CD4-positive, alpha-beta T cell treated with Interleukin-2 at 100 ng/mL for 4 hours (primary cell): ENCODE measurements at places on chromosomes 2 and 18.

DNA sequence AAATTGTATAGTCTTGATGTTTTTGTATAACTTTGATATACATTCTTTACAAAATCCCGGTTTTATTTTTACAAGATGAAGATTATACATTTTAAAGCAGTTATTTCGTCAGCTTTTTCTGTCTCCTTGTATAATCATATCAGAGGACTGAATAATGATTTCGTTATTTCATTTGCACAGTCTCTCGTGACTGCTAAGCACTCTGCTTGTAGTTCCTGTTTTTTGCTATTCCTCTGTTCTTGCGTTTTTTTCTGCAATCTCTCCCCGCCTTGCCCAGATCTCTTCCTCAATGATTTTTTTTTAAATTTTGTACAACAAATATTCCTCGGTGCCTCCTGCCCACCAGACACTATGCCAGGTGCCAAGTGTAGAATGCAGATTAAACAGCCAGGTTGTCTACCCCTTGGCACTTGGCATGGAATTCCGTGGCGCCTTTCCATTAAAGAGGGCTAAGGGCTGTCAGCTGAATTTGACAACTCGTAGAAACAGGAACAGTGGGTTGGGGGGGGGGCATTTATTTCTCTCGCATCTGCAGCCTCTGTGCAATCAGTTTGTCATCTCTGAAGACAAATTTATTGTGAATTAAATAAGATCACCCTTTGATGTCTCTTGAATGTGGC, 69.6 kb downstream of the KLHL29 start:
- DNase-seq: no peak

DNA sequence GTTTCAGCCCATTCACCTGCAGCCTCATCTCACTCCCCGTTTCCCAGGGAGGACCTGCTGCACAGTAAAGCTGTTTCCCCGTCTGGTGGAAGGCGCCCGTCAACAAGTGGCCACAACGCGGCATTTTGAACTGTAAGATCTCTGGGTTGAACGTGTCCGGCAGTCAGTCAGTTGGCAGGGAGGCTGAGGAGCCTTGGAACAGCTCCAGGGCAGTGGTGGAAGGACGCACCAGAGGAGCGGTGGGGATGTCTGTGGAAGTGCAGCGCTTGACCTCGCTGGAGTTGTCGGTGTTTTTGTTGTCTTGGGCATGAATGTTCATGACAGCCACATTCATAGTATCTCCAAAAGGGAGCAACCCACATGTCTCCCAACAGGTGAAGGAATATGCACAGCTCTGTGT, 31.4 kb upstream of the MBP start:
- DNase-seq: no peak

DNA sequence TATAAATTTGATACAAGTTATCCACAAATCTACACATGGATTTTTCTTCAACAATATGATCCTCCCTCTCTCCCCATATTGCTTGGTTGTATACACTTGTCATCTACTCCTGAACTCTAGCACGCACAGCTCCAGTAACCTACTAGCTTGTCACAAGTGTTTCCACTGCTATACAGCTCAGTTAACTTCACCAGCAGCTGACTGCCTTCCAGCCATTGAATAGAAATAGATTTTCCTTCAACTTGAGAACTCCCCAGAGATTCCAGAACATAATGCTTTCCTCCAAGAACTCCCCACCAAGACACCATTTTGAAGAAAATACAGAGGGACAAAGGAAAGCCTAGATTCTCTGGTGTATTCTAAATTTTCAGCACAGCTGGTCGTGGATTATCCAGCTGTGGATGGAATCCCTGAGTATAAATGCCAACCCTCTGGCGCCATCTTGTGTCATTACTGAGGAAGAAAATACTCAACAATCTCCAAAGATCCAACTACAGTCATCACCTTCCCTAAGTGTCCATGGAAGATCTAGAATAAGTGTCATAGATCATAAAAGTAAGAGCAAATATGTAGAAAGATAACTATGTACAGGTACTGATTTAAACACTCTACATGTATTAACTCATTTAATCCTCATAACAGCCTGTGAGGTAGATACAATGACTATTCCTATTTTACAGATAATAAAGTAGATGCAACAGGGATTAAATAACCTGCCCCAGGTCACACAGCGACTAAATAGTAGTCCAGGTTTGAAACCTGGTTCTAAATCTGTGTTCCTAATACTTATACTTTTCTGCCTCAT, 156.7 kb downstream of the ARHGAP28 start:
- no peak for DNase-seq

GRCh38 chr2:189328848-189329245, 112.4 kb upstream of the WDR75 start:
- no peak for DNase-seq

DNA sequence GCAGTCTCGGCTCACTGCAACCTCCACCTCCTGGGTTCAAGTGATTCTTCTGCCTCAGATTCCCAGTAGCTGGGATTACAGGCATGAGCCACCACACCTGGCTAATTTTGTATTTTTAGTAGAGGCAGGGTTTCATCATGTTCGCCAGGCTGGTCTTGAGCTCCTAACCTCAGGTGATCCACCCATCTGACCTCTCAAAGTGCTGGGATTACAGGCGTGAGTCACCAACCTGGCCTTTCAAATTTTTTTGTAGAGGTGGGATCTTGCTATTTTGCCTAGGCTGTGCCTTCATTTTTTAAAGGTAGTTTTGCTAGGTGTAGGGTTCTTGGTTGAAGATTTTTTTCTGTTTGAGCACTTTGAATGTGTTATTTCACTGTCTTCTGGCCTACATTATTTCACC, 6.2 kb downstream of the HAUS1 start:
- no peak for DNase-seq

- no peak for DNase-seq
These were observed 45.8 kb downstream of the LIMS1 start for GRCh38 chr2:108580050-108580449.

DNA sequence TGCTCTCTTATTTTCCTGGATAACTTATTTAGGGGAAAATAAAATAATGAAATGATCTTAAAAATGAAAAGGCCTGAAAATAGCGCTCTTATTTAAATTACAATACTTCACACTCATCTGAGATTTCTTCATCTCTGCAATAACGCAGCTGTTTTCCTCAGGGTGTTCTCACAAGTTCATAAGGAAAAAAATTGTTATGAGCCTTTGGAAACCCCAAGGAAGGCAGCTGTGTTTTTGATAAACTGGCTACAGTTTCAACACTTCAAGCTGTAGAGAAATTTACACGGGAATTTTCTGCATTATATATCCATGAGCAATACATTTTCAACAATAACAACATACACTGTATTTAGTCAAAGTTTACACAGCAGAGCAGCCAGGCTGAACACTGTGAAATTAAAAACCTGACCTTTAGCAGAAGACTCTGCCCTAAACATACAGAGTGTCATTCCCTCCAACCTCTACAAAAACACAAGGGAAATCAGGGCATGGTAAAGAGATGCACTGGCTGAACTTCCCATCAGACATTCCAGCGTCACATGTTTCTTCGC, 959.6 kb downstream of the SLC4A3 start:
- no peak for DNase-seq

DNA sequence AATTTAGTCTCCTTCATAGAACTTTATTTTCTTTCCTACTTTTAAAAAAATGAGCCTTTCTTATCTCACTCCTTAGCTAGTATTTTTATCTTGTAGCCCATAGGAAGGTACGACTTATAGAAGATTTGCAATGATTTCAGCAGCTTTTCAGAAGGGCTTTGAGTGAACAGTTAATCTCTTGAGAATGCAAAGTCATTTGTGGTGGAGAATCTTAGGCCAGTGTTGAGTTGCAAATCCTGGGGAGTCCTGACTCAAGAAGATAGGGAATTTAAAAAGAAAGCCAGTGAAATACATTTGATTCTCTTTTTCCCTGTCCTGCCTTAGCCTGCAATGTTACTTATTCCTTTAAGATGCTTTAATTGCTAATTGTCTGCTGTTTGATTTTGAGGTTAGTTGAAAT, 33.6 kb downstream of the LYPD6 start:
- DNase-seq: no peak

DNA sequence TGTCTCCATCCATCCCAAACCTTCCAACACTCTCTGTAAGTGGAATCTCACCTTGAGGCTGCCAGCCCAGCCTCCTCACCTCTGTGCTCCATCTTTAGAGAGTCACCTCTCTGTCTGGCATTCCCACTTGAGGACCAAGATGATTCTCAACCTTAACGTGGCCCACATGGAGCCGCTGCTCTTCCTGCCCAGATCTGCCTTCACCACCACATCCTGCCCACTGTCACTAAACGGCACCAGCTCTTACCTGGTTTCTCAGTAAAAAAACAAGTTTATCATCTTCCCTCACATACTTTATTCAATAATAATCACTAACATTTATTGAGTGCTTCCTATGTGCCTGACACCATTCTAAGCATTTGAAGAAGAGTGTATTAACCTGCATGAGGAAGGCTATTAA, 80.4 kb downstream of the NEDD4L start:
- DNase-seq: no peak

DNA sequence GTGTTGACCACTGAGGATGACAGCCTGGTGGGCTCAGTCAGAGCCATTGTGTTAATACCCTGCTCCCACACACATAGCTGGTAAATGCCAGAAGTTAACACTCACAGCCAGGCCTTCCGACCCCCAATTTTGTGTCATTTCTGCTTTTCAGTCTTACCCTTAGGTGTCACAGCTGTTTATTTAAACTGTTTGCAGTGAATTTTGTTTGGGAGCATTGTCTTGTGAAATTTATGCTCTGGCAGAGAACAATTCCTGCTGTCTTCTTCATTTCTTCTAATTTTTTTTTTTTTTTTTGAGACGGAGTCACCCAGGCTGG, 8.2 kb downstream of the LPIN1 start:
- no peak for DNase-seq

DNA sequence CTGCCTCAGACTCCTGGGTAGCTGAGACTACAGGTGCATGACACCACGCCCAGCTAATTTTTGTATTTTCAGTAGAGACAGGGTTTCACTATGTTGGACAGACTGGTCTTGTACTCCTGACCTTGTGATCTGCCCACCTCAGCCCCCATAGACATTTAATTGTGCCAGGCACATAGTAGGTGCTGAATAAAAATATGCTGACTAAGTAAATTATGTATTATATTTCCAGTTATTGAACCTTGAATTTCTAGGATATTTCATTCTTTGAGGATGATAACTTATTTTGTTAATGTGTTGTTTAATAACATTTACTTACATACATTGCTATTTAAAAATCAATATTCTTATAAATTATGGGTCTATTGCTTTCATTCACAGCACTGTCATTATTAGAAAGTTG, 190.4 kb upstream of the LRRTM4 start:
- no peak for DNase-seq

- no peak for DNase-seq
These were observed 1.6 kb downstream of the CDH2 start for GRCh38 chr18:28175150-28175929.

- no peak for DNase-seq
These were observed 143.7 kb upstream of the TMEM200C start for GRCh38 chr18:6039055-6039454.

- no peak for DNase-seq
These were observed 84.8 kb upstream of the RASGRP3 start for GRCh38 chr2:33391529-33392255.

GRCh38 chr2:223989856-223990232, 32.6 kb downstream of the MRPL44 start:
- no peak for DNase-seq

DNA sequence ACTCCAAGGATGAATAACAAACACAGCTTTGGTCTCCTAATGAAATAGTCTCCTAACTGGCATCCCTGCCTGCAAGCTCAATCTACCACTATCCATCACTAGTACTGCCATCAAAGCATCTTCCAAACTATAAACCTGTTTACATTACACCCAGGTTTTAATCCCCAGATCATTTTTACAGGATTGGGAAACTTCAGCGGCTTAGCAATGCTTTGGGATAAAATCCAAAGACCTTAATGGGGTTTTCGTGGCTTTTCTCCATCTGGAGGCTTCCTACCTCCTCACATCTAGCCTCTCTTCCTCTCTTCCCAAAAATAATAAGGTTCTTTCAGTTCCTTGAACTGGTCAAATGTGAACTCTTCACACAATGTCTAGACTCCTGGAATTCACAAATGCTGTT, 92.2 kb upstream of the SETBP1 start:
- DNase-seq: no peak

DNA sequence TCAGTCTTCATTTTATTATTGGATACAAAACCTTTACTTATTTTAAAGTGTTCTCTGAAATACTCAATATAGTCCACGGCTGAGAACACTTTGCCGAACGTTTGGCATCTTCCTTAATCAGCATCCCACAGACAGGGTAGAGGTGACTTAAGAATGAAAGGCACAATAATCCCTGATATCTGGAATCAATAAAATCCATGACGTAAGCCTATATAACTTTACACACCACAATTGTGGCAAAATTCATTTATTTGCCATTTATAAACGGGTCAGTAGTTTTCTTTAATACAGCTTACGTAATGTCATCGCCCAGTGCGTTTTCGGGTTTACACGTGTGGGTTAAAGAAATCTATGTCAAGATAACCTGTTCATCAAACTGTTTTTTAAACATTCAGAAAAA, 1.3 kb downstream of the MGAT4A start:
- no peak for DNase-seq

DNA sequence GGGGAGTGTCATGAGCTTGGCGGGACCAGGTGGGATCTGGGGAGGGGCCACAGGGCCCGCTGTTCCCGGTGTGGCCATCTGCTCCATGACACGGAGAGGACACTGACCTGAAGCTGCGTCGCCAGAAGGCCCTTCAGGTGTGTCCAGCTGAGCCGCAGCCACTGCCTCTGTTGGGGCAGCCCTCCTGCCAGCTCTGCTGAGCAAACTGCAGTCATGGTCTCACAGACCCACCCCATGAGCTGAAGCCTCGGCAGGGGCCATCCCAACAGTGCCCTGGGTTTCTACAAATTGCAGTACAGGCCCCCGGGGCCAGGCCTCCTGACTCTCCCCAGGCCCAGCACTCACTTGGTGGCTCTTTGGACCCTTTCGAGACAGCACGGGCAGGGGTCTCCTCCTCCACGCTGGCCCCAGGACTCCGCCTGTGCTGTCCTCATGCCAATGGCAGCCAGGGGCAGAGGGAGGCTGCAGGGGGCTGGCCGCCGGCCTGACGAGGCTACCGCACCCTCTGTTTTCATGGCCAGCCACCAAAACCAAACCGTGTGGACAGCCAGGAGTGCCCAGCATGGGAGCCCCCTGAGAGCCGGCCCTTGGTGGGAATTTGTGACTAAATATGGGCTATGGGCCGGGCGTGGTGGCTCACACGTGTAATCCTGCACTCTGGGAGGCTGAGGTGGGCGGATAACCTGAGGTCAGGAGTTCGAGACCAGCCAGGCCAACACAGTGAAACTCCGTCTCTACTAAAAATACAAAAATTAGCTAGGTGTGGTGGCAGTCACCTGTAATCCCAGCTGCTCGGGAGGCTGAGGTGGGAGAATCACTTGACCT, 175.2 kb upstream of the SALL3 start:
- DNase-seq: no peak

GRCh38 chr2:172639256-172639655, 83.4 kb downstream of the PDK1 start:
- no peak for DNase-seq

GRCh38 chr2:28406276-28407096, 13.8 kb downstream of the FOSL2 start:
- peak; percentile 82 for DNase-seq

GRCh38 chr2:144211826-144212225, 308.1 kb downstream of the ZEB2 start:
- DNase-seq: no peak
